Caco-2 (cell line): ENCODE measurements at places on chromosomes 4 and X. TPM values are rescaled to one million over a fixed set of nuclear protein-coding genes. Genes with fewer than 3 reads are reported as not detected.

CSAG1 gene
- not detected in 2 replicates for total RNA-seq

AGTR2 gene
- total RNA-seq = not detected in 2 replicates

MAGEB1 gene
- total RNA-seq = not detected in 2 replicates

DCX gene
- total RNA-seq = not detected in 2 replicates

SLC10A4 gene
- 1.7 and 2.6 TPM in 2 replicates for total RNA-seq

ZAR1 gene
- 0.21 TPM in 1 of 2 replicates, not detected in the other for total RNA-seq

CT83 gene
- not detected in 2 replicates for total RNA-seq

SPINK2 gene
- total RNA-seq = not detected in 2 replicates

NPY2R gene
- not detected in 2 replicates for total RNA-seq

AKAP4 gene
- total RNA-seq = not detected in 2 replicates

PNMA5 gene
- not detected in 2 replicates for total RNA-seq

PDCL2 gene
- total RNA-seq = not detected in 2 replicates

DNA sequence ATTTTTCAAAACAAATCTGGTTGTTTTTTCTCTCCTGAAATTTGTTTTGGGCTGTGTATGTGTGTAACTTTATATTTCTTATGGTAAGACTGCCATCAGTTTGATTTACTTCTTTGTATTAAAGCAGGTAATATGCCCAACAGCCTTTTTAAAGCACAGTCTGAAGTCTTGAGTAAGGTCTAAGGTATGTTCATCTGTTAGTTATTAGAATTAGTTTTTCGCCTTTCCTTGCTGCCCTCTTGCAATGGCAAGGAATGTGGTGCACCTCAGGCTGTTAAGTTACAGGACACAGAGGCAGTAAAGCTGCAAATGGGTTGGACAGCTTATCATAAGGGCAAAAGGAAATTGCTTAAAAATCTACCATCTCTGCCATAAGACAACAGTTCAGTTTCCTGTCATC lies 71.8 kb downstream of the METTL14 start:
- DNase-seq = no peak

GRCh38 chr4:38002451-38003071 lies 42.4 kb downstream of the PTTG2 start:
- DNase-seq = no peak

DNA sequence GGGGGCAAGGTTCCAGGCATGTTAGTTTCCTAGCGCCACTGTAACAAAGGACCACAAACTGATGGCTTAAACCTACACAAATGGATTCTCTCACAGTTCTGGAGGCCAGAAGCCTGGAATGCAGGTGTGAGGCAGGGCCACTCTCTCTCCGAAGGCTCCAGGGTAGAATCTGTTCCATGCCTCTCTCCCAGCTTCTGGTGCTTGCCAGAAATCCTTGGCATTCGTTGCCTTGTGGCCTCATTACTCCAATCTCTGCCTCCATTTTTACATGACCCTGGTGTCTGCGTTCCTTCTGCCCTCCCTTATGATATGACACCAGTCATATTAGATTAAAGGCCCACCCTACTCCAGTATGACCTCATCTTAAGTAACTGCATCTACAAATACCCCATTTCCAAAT lies 39.6 kb downstream of the CLDN34 start:
- no peak for DNase-seq

DNA sequence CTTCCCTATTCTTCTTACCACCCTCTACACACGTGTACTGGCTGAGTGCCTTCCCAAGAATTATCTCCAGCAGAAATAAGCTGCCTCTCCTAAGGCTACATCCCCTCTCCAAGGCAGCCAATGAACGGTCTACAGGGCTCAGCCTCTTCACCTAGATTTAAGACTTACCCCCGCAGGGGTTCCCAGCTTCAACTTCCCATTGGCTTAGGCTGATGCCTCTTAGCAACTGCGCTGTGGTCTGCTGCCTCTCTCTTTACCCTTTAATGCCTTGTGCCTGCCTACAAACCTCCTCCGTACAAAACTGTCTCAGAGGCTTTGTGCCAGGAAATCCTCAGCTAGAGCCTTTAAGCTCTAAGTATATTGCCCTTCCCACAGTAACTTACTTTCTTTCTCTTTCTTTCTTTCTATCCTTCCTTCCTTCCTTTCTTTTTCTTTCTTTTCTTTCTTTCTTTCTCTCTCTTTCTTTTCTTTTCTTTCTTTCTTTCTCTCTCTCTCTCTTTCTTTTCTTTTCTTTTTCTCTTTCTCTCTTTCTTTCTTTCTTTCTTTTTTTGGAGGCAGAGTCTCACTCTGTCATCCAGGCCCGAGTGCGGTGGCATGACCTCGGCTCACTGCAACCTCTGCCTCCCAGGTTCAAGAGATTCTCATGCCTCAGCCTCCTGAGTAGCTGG lies 15.1 kb upstream of the PIGA start:
- no peak for DNase-seq

- no peak for DNase-seq
These were observed 41.8 kb downstream of the SULT1B1 start for GRCh38 chr4:69718396-69719271.

DNA sequence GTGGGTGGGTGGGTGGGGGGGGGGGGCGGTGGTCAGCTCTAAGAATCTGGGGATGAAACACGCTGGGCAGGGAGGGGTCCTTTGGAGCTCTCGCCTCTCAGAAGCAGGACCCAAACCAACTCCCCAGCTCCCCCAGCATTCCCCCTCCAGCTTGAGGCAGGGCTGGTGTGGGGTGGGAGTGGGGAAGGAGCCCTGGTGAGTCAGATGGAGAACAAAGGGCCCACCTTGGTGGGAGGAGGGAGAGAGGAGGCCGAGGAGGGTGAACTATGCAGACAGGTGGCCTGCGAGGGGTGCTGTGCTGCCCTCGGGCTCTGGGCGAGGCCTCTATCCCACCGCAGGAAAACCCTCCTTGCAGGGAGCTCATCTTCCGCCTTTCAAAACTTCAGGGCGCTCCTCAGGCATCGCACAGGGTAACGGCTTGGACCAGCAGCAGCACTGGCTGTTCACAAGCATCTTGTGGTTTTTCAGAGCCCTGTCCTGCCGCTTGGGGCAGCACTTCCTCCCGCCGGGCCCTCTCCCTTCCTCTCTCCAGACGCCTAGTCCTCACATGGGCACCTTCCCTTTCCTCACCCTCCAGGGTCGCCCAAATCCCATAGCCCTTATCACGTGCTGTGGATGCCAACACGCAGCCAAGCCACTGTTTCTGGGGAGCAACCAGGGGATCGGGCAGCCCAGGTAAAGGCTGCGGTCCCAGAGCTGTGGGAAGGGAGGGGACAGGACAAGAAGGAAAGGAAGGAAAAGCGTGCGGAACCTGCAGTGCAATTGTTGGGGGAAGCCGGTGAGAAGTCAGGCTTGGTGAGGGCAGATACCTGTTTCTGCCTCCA lies 34.0 kb upstream of the GRPEL1 start:
- peak; percentile 75 for DNase-seq

DNA sequence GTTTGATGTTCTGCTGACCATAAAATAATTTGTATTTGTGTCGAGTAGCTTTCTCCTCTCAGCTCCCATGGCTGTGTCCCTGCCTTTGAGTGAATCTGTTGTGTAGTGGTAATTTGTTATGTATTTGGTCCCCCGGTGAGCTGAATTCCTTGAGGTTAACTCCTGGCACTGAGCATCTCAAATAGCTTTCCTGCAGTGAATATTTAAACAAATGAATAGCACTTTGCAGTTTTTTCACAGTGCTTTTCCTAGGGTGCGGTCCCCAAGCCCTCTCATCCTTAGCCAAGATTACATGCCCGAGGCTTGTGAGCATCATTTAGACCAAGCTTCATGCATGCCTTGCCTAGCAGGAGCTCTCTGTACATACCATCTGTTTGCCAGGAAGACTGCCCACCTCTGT lies 74.2 kb downstream of the CLDN34 start:
- DNase-seq = no peak

DNA sequence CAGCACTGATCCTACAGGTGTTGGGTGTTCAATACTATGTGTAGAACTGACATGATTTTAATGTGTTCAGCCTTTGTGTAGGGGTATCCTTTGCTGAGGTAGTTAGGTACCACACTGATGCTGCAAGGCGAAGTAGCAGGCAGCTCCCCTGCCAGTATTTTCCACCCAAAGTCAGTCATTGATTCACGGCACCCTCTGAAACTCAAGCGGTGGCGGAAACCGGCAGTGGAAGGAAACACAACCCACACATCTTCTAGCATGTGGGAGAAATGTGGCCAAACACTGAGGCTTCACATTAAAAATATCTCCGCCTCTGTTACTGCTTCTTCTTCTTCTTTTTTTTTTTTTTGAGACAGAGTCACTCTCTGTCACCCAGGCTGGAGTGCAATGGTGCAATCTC lies 126.3 kb downstream of the AASDH start:
- no peak for DNase-seq

GRCh38 chrX:39829965-39830364 lies 267.8 kb downstream of the BCOR start:
- no peak for DNase-seq

DNA sequence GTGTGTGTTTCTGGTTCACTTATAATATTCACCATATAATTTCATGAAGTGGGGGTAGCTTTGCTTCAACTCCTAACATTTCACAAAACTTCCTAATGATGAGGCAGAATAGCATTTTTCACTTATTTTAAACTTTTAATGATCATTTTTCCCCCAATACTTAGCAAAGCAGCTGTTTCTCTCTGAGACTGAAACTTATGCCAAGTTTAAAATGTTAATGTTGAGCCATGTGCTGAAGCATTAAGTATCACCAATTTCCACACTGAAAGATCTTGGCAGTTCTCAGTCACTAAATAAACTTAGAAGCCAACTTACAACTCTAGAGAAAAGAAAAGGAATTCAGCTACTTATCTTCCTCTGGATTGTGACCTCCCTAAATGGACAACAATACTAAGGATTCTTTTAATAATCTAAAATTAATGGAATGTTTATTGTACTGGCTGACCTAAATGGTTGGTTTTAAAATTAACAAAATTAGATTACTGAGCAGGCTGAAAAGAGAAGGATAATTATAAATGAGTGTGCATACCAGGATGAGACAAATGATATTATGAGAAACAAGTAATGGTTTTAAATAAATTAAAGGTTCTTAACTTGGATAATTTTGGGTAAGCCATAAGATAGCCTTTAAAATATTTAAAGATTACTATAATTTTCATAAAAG lies 1429.4 kb upstream of the ADGRL3 start:
- no peak for DNase-seq

GRCh38 chr4:6178757-6179156 lies 21.6 kb downstream of the JAKMIP1 start:
- DNase-seq = no peak

- DNase-seq = no peak
These were observed 104.3 kb downstream of the USP46 start for GRCh38 chr4:52554612-52555355.

GRCh38 chr4:85116008-85116407 lies 149.5 kb upstream of the WDFY3 start:
- no peak for DNase-seq

- DNase-seq = no peak
These were observed at the start of gene AGTR2 for GRCh38 chrX:116170511-116170910. Gene AGTR2 (plus strand): TSS chrX:116170744. CDS start chrX:116172281, 1,537 bp downstream.

DNA sequence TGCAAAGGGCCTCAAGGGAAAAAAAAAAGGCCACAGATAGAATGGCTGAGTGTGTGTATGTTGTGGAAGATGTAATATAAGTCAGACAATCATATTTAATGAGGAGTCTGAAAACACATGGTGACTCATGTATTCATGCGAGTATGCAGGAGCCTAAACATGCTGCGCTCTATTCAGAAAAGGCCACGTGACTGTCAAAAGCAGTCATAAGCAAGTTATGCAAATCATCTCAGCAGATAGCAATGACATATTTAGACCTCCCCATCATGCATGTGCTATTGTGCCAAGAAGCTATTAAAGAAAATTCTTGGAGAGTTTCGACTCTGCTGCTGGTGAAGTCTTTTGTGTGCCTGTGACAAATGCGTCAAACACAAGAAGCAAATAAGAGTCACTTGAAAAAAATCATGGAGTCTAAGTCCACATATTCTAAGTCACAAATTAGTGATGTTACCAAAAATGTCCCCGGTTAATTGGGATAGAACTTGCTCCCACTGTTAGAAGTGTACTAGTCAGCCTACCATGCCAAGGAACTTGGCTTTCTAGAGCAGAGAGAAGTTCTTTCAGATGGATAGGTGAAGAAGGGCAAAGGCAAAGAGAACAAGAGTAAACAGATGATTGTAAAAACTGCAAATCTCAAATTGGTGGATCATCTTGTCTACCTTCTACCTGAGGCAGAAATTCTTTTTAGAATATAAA lies 5.0 kb downstream of the LNX1 start:
- DNase-seq = no peak

GRCh38 chr4:114383067-114383466 lies 215.5 kb upstream of the UGT8 start:
- DNase-seq = no peak

- peak; percentile 61 for DNase-seq
These were observed 544 bp downstream of the HERC3 start for GRCh38 chr4:88592600-88593448.

DNA sequence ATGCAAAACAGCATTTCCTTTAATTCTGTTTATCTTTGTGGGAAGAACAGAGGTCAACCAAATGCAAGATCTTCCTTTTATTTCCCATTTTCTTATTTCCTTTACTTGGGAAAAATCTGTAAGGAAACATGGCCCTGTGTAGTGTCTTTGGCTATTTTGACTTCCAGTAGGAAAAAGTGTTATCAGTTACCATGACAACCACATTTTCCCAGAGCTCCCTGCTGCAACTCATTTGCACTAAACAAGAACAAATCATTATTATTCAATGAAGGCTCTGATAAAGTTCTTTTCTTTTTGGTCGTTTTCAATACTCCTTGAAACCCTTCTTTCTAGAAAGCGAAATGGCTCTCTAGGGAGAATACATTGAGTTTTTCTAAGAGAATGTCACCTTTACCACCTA lies 117.2 kb upstream of the DDX53 start:
- DNase-seq = no peak

- no peak for DNase-seq
These were observed 273.6 kb downstream of the FRMPD4 start for GRCh38 chrX:12411831-12412230.

GRCh38 chr4:101987623-101988243 lies 197.2 kb downstream of the BANK1 start:
- DNase-seq = no peak

- no peak for DNase-seq
These were observed 59.0 kb downstream of the RNF150 start for GRCh38 chr4:141074098-141074878.

GRCh38 chr4:176193938-176194337 lies 1.4 kb downstream of the SPATA4 start:
- no peak for DNase-seq

GRCh38 chr4:184316821-184317220 lies 99.1 kb upstream of the ENPP6 start:
- DNase-seq = no peak

DNA sequence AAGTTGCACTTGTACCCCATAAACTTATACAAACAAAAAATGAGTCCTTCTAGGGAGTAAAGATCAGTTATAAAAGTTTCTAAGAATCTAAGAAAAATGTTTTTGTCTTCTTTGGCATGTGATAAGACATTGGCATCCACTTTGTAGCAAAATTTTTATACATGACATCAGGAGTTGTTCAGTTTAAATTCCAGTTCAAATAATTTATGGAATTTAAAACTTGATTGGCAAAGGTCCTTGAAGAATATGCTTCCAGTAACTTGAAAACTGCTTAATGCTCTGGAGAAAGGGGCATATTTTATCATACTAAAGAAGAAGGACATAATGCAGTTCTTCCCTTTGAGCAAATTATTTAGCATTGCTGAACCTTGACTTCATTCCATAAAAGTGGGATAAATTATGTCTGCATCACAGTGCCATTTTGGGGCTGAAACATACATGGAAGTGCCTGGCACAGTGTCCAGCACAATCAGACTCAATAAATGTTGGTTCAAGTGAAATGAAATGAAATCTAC lies 163.3 kb upstream of the IL15 start:
- DNase-seq = no peak
